AG10803 (cell line): ENCODE measurements at places on chromosomes 1 and 21.
A peak's percentile ranks its signal among the peaks of the same experiment; 100 is the strongest.

DNA sequence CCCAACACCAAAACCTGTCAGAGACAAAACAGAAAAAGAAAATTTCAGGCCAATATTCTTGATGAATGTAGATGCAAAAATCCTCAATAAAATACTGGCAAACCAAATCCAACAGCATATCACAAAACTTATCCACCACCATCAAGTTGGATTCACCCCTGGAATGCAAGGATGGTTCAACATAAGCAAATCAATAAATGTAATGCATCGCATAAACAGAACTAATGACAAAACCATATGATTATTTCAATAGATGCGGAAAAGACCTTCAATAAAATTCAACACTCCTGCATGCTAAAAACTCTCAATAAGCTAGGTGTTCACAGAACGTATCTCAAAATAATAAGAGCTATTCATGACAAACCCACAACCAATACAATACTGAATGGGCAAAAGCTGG lies 3.8 kb upstream of the OR2L5 start:
- no peak for DNase-seq

- no peak for DNase-seq
These were observed 56.8 kb downstream of the DESI2 start for GRCh38 chr1:244709476-244710368.

DNA sequence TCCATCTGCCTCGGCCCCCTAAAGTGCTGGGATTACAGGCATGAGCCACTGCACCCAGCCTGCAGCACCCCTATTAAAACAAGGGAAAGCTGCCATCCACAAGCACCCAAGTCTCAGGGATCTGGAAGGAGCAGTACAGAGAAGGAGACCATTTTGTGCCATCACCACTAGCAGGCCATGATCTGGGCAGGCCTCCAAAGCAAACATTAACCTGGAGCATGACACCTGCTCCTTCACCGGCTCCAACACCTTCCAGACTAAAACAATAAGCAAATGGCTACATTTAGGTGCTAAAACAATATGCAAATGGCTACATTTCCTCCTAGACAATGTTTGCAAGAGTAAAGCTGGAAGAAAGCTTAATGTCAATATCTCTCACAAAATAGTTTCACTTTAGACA lies 16.7 kb downstream of the MEAF6 start:
- no peak for DNase-seq

DNA sequence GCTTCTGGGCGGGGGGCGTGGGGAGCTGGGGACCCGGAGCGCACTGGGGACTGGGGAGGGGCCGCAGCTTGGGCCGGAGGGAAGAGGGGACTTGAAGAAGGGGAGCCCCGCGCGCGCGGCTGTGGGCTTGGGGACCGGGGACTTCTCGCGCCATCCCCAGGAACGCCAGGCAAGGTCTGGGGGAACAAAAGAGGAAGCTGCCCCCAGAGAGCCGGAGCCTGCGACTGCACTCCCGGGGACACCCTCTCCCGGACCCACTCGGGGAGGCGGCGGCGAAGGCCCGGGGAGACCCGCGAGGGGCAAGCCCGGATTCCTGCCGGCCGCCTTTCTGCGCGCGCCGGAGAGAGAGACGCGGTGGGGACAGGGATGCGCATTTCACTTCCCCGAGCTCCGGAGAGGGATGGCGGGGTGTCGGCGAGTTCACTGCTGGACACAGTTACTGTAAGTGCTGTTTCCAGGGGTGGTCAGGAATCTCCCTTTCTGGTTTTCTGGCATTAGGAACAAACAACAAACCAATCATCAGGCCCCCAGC lies 732 bp downstream of the ABCG1 start:
- DNase-seq = no peak

- DNase-seq = no peak
These were observed 6.1 kb downstream of the TNFRSF25 start for GRCh38 chr1:6459850-6460265.

DNA sequence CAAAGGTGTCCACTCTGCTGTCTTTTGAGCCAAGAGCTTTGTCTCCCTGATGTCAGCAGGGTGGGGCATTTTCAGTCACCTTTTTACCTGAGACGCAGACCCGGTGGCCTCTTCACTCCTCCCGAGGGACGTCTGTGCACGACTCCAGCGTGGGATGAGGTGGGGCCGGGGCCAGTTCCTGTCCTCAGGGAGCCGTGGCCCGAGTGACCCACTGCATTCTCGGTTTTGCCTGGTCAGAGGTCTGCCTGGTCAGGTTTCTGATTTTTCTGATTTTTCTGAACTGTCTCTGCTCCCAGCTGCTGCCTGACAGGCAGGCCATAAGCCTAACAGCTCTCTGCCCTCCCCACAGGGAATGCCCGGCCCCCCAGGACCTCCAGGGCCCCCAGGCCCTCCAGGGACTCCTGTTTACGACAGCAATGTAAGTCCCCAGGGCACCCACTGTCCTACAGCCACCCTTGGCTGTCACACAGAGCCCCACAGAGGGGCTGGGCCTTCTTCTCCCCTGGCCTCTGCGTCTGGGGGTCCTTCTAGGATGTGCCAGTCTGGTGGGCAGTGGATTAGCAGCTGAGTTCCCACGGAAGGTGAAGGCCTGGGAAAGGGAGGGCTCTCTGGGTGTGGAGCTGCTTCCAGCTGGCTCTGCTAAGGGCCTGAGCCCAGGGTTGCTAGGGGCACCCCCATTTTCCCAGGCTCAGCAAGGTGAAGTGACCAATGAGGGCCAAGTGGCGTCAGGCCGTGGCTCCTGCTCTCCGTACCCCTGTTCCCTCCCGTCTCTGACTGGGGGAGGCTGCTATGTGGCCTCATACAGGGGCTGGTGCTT lies 45.9 kb downstream of the SLC19A1 start:
- DNase-seq = no peak

DNA sequence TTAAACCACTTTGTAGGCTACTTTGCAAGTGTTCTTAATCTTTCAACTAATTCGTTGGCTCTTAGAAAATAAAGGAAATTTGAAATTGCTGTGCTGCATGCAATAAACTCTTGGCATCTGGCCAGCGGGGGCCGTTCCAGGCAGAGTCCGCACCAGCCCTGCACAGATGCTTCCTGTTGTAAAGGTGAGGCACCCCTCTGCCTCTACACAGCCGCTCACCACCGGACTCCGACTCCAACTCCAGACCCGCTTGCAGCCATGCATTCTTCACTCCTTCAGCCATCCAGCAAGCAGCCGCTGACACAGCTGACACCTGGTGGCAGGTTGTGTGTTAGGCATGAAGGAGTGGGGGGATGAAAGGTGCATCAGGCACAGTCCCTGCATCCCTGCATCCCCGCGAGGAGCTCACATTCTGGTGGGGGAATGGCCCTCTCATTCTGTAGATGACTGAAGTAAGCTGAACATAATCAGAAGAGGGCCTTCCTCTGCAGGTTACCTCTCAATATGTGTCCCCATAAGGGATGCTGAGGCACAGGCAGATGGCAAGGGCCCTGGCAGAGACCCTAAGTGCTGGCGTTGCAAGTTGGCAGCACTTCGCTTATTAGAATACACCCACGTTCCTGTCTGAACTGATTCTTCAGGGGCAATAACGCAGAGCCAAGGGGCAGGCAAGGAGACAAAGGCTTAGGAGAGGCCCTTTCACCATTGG lies 56.8 kb downstream of the GLIS1 start:
- DNase-seq = no peak

GRCh38 chr1:178362747-178363146 lies 134.0 kb downstream of the CLEC20A start:
- DNase-seq = peak; percentile 57
